ENCODE measurements at places on chromosomes 3 and 15.

DNA sequence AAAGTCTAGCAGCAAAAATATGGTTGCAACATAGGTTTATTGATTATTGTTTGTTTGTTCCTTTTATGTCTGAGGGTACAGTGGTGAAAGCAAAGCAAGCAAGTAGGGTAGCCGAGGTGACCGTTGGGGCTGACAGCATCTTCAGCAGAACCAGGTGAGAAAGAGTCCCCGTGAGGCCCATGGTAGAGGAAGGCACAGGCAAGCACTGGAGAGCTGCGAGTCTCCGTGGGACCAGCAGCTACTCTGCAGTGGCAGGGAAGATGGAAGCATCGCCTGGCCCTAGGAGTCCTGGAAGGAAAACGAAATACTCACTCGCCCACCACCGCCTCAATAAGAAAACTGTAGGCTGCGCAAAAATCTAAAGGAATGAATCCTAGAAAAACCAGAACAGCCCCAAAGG, 25.3 kb upstream of the GABRA5 start:
- no peak for DNase-seq

DNA sequence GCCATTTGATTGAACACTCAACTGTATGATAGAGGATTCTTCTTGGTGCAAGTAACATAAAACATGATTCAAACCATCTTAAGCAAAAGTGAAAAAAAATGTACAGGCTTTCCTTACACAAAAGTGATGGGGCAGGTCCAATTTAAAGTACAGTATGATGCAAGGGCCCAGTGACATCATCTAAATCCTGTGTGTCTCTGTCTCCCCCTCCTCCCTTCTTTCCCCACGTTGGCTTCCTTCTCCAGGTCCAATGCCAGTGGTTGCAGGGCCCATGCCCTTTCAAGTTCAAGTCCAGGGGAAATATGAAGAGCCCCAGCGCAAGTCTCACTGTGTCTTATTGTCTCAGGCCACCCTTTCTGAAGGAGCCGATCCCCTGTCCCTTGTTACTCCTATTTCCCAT, 332.3 kb downstream of the SHQ1 start:
- no peak for DNase-seq

DNA sequence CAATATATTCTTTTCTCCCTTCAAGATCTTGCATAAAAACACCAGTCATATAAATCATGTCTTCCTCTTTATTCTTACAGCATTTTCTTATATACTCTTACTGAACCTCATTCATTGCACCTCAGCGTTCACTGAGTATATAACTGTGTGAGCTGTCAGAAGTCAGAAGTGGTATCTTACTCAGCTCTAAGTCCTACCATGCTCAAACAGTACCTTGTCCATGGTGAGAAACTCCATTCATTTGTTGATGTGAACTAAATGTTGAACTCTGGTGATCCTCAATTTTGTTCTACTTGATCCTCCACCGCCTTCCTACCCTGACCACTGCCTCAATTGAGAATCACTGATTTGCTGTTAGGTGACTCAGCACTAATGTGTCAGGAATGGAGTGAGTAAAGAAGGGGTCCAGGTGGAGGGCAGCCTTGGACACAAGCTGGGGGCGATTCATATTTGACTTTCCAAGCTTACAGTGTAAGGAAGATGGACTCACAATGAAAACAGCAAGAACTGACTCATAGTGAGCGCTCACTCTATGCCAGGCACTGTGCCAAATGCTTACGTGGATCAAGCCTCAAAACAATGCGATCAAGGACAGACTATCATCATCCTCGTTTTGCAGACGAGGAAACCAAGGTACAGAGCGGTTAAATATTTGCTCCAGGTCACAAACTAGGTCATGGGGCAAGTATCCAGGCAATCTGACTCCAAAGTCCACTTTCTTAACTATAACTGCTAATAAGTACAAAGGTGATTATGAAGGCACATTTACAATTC, 13.5 kb upstream of the ZFYVE19 start:
- peak; percentile 81 for DNase-seq

DNA sequence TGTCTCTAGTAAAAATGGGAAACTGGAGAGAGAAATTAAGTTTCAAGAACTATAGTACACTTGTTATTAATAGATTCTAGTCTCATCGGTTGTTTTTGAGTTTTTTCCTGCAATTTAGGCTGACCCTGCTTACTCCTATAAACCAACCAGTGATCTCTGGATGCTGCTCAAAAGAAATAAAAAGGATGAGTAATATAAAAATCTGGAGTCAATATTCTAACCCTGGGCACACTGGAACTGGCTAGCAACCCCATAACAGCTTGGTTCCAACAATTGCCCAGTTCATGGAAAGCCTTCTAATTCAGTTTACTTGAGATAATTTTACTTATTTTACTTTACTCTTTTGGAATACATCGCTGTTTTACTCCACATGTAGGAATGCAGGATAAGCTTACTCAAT, 211.6 kb downstream of the GBE1 start:
- peak; percentile 54 for DNase-seq

GRCh38 chr3:185717121-185717520, 107.7 kb downstream of the IGF2BP2 start:
- DNase-seq, result peak; percentile 84

GRCh38 chr3:19488939-19489338, 340.6 kb downstream of the KCNH8 start:
- no peak for DNase-seq

DNA sequence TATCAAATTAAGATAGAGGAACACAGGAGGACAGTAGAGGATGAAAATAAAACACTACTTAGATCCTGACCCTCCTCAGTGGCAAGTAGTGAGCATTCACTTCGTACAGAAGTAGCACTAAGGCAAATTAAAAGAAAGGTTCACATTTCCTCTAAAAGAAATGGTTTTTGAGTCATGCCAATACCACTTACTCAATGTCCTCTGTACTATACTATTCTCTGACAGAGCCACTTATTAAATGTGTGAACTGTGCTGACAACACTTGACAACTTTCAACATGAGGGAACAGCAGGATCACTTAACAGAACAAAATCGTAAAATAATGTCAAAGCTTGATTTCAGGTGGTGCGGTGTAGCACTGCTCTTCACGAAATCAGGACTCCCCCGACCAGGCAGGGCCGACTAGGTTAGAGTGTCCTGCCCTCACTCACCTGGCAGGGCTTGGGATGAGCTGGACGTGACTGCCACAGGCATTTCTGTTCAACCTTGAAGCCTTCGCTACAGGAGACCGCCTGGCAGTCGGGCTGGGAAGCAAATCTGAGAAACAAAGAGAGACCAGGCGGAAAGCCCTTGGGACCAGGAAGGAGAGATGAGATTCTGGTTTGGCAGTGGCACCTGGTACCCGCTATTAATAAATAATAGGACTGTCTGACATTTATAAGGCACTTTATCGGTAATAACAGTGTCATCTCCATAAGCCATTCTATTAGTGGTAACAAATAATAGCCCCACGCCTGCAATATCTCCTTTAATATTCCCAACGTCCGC, 611 bp upstream of the SLC27A2 start:
- no peak for DNase-seq

GRCh38 chr15:76330080-76330680, 6.4 kb upstream of the ISL2 start:
- peak; percentile 60 for DNase-seq

GRCh38 chr3:37144806-37145205, 29.6 kb downstream of the LRRFIP2 start:
- no peak for DNase-seq

DNA sequence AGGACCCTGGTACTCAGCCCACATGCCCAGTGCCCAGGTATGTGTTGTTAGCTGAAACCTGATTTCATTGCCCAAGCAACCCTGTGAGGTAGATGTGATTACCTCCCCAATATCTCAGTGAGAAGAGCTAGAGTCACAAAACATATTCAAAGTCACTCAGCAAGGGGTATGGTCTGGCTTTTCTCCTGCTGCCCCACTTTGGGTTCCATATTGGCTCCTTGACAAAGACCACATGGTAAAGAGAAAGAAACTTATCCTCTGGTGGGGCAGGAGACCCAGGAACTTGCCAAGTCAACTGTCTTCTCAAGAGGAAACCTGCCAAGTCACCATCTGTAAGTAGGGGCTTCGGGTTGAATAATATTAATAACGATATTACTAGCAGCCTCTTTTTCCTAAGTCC, 148.3 kb upstream of the LMCD1 start:
- DNase-seq, result no peak

DNA sequence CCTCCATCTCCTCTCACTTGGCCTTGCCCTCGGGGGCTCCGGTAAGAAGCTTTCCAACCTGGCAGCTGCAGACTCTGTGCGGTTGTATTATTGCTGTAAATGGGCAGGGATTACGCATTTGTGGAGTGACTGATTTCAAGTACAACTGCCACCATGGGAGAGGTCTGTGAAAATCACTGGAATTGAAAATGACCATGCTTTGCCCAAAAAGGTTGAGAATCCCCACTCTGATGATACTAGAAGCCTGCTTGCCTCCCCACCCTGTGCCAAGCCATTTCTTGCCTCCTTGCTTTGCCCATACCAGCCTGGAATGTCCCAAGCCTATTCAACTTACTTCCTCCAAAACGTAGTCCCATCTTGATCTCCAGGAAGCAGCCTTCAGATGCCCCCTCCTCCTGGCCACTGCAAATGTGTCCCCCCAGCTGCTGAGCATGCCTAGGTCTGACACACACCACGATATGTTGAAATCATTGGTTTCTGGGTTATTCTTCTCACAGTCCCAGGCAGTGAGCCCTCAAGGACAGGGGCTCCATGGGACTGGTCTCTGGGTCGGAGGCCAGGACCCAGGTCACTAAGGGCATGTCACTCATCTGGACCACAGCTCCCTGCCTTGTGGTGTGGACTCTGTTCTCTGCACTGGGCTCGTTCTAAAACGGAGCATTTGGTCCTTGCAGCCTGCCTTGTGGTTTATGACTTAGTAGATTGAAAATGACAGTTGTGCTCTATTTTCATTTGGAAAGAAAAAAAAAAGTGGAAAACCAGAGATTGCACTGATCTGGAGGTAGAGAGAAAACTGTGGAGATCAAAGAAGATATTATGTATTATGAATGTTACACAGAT, 42.9 kb downstream of the SMAD3 start:
- no peak for DNase-seq

- no peak for DNase-seq
Observed at GRCh38 chr15:69299943-69300588, 1.4 kb downstream of the PAQR5 start.

DNA sequence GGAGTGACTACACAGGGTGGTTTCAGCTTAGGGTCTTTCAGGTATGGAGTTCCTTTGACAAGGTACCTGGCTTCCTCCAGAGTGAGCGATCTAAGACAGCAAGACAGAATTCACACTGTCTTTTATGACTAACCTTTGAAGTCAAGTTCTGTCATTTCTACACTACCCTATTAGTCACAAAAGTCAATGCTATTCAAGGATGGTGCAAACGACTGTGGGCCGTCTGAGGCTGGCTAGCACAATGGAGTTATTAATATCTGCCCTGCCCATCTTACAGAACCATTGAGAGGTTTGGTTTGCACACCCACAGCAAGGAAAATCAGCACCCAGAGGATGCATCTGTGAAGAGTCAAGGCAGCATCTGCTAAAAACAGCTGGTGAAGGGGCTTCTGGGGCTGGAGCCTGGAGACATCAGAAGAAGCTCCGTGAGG, 62.9 kb upstream of the XCR1 start:
- DNase-seq, result no peak

GRCh38 chr15:73624530-73624929, 8.7 kb downstream of the NPTN start:
- no peak for DNase-seq

GRCh38 chr3:115632026-115632425, 8.7 kb downstream of the GAP43 start:
- no peak for DNase-seq

All from fibroblast of gingiva (primary cell).